Activated CD4-positive, alpha-beta T cell treated with anti-CD3 and anti-CD28 coated beads for 24 hours (primary cell): ENCODE measurements at places on chromosomes 2 and 18.

DNA sequence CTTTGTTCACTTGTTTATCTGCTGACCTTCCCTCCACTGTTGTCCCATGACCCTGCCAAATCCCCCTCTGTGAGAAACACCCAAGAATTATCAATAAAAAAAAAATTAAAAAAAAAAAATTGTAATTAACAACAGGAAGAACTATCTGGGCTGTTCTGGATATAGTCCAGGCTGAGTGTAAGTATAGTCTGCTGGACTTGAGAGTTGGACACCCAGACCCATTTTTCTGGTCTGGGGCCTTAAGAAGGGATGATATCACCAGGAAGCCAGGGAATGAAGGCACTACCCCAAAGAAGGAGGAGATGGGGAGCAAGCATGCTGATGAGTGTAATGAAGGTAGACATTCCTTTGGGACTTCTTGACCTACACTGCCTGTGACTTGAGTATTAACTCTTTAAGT, 72.1 kb upstream of the ZFP36L2 start:
- DNase-seq: no peak

DNA sequence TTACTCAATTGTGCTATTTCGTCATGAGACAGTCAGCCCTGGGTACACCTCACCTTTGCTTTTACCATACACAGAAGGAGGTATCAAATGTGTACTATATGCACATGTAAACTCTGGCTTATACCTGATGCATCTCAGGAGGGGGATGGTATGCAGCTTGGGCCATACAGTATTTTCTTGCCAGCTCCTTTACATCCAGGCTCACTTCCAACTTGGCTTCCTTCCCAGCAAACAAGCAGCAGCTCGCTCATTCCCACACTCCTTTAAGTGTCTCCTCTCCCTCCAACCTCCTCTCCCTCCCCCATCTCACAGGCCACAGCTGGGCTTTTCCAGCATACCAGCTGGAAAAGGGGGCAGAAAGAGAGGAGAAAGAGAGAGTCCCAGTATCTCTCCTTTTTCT, 9.6 kb downstream of the MARCHF4 start:
- DNase-seq: no peak

DNA sequence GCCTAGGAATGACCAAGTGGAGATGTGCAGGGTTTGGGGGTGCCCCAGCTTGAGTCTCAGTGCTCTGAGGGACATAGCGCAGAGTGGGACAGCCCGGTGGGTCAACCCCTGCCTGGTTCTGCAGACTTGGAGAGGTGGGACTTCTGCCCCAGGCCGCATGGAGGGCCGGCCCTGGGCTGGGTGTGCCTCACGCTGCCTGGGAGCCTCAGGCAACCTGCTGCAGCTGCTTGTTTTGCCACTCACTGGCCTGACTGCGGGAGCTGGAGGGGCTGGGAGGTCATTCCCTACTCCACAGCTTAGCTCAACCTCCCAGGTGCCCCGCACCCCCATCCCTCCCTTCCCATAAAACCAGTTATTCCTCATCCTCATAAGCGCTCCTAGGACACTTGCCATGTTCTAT, 33.1 kb downstream of the ODC1 start:
- no peak for DNase-seq

GRCh38 chr2:171513719-171514160, 8.5 kb upstream of the CYBRD1 start:
- DNase-seq: no peak
